ENCODE measurements at places on chromosomes 3 and 15. TPM values are rescaled to one million over a fixed set of nuclear protein-coding genes. Genes with fewer than 3 reads are reported as not detected.

The UQCRC1 gene
- total RNA-seq, result 211 TPM

The GOLGA8R gene
- 53.4 TPM for total RNA-seq

The A4GNT gene
- total RNA-seq, result not detected

GRCh38 chr3:121624147-121624899 is 31.1 kb downstream of the FBXO40 start:
- no peak for DNase-seq
- H3K4me3 ChIP-seq, result no peak overlapping the region
- H3K27me3 ChIP-seq, result peaks cover 10% of the 10 kb centered on the region
- H3K27ac ChIP-seq, result no peak overlapping the region
- H3K36me3 ChIP-seq, result peaks cover 9% of the 10 kb centered on the region

GRCh38 chr3:5898106-5898505 is 710.6 kb downstream of the EDEM1 start:
- no peak overlapping the region for H3K4me3 ChIP-seq
- no peak for DNase-seq
- no peaks in the 10 kb centered on the region for H3K27me3 ChIP-seq

DNA sequence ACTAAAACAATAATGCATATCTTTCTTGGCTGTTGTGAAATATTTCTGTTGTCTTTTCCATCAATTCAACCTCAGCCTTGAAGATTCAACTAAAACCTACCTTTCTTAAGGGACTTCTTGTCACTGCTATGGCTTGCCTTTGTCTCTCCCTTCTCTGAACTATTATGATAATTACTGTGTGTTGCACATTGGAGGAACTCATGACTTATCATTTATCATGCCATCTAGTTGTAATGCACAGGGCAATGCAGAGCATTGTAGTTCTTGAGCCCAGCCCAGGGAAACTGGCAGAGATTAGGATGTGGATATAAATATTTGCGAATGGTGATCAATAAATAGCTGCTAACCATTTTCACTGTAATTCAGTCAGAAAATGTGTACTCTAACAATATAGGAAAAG is 427.1 kb upstream of the FRG2C start:
- H3K27me3 ChIP-seq, result peaks cover 6% of the 10 kb centered on the region
- DNase-seq, result no peak
- peak overlapping the region; percentile 8 for H3K4me3 ChIP-seq
- H3K36me3 ChIP-seq, result no peaks in the 10 kb centered on the region

GRCh38 chr3:16668776-16669545 is 63.7 kb upstream of the DAZL start:
- H3K4me3 ChIP-seq, result no peak overlapping the region
- H3K4me1 ChIP-seq, result peaks cover 4% of the 10 kb centered on the region
- no peak for DNase-seq
- H3K36me3 ChIP-seq, result no peaks in the 10 kb centered on the region
- peaks cover 19% of the 10 kb centered on the region for H3K27me3 ChIP-seq

DNA sequence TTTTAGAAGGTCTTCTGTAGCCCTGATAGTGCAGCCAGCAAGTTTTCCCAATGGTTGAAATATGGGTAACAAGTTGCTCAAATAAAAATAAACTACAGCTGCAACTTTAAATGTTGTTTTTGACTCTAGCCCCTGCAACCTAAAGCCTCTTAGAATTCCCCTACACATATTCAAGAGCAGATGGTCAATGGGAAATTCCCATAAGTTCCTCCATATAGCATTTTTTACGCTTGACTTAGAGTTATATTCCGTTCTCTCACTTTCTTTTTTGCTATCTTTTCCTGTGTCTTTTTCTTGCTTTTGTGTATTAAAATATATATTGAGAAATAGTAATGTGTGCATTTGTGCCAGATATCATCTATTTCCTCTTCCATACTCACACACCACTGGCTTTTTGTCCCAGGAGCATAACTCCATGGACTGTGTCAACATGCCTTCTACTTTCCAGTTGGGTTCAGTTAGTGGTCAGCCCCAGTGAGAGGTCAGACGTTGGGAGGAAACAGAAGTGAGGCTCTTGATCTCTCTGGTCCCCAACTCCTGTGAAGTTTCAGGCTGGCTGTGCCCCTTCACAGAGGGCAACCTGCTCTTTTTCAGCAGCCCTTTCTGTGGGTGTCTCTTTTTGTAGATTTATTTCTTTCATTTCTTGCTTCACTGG is 63.3 kb upstream of the TP63 start:
- H3K4me3 ChIP-seq, result no peak overlapping the region
- H3K27ac ChIP-seq, result peak overlapping the region; percentile 29
- H3K4me1 ChIP-seq, result no peaks in the 10 kb centered on the region
- no peak for DNase-seq
- peaks cover 3% of the 10 kb centered on the region for H3K27me3 ChIP-seq

DNA sequence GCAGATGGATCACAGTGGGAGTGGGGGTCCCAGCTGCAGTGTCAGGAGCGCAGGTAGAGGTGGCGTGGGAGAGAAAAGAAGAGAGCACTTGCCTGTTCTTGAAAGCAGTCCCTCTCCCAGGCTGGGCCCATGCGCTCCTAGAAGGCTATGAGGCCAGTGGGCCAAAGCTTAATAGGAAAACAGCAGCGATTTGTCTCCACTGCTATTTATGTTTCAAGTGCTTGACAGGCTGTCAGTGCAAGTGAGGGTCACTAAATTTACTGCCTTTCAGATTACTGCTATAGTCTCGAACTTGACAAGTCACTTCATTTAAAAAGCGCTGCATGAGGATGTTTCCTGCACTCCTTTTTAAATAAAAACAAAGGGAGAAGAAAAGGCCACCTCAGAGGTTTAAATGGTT is 239.5 kb downstream of the GAP43 start:
- no peak overlapping the region for H3K27ac ChIP-seq
- no peaks in the 10 kb centered on the region for H3K4me1 ChIP-seq
- H3K36me3 ChIP-seq, result no peaks in the 10 kb centered on the region
- DNase-seq, result no peak

- H3K27me3 ChIP-seq, result peaks cover 33% of the 10 kb centered on the region
- peak; percentile 90 for DNase-seq
- H3K4me1 ChIP-seq, result peaks cover 43% of the 10 kb centered on the region
- H3K27ac ChIP-seq, result peak overlapping the region; percentile 89
- H3K4me3 ChIP-seq, result peak overlapping the region; percentile 91
- peaks cover 9% of the 10 kb centered on the region for H3K36me3 ChIP-seq
These were observed 71.5 kb upstream of the PLXNA1 start for GRCh38 chr3:126911162-126912026.
